ENCODE measurements at places on chromosomes 6 and 20.

DNA sequence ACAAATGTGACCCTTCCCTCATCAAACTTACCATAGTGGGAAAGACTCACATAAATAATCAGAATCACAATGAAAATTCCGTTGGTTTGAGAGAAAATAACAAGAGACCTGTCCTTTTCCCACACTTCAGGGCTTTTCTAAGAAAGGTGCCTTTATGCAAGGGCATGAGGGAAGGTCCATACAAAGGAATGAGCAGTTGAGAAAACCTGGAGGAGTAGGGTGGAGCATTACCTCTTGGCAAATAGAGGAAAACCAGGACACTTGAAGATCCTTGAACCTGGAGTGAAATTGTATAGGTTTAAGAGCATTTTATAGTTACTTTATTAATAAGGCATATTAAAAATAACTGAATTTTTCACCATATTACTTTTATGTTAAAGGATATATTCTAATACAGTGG, 54.3 kb downstream of the UBR2 start:
- DNase-seq, result no peak

DNA sequence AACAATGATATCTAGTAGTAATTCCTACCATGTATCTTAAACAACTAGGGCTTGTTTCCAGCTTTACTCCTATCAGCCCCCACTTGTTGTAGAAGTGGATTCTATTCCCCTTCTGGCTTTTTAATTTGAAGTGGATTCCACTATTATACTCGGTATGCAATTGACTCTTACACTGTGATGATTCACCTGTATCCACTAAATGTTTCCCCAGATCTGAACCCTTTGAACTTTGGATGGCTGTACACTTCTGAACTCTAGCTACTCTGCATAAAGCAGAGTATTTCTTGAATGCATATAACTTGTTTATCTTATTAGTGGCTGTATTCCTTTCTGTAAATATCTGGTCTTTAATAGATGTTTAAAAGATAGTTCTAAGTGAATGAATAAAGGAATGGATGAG, 538.4 kb upstream of the NRSN1 start:
- no peak for DNase-seq

- no peak for DNase-seq
These were observed 103.8 kb upstream of the ARMC2 start for GRCh38 chr6:108744244-108744972.

DNA sequence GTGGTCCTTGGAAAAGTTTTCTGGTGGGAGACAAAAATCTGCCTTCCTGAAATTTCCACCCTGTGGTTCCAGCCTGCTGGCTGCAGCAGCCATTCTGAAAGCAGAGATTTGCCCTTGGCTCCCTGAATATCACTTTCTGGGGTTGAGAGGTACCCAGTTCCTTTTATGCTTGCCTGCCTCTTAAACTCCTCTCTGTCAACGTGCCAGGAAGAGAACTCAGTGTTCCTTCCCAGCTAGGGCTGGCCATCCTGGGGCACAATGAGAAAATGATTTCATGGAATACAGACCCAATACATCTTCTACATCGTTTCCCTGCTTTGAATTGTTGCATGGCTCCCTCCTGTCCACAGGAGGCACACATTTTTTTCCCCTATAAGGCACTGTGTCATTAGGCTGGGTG, 1.6 kb upstream of the DSN1 start:
- no peak for DNase-seq

DNA sequence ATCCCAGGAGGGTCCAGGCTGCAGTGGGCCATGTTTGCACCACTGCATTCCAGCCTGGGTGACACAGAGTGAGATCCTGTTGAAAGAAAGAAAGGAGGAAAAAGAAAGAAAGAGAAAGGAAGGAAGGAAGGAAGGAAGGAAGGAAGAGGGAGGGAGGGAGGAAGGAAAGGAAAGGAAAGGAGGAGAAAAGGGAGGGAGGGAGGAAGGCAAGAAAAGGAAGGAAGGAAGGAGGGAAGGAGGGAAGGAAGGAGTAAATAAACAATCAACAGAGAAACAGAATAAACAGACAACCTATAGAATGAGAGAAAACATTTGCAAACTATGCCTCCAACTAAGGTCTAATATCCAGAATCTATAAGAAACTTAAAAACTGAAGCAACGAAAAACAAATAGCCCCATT, 11.6 kb upstream of the PHACTR1 start:
- no peak for DNase-seq

DNA sequence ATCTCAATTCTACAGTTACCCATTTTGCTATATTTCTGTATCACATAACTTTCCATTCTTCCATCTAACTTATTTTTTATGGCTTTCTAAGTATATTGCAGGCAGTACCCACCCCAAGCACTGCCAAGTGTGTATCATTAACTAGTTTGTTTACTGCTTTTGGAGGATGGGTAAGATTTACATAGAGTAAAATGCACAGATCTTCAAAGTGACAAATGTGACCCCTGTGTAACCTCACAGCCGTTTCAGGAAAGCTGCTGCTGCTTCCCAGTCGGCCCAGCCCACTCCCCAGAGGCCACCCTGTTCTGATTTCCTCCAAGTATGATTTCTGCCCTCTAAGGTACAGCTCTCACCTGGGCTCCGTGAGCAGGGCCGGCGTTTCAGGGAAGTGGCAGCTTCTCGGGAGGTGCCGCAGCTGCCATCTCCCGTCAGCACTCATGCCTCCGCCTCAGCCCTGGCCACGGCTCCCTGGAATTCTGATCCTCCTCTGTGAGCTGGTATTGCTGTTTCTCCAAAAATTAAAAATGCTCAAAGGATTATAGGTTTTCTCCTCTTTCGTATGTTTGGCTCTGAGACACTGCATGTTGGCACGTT, 15.0 kb upstream of the MAP1LC3A start:
- DNase-seq, result no peak
